ENCODE measurements at places on chromosomes 2 and 18. TPM values are rescaled to one million over a fixed set of nuclear protein-coding genes. Genes with fewer than 3 reads are reported as not detected.

GRCh38 chr2:3637311-3637675 is 20.7 kb upstream of the ALLC start:
- DNase-seq: no peak
- H3K36me3 ChIP-seq: no peaks in the 10 kb centered on the region
- no peaks in the 10 kb centered on the region for H3K4me1 ChIP-seq
- no peak overlapping the region for H3K27ac ChIP-seq
- no peak overlapping the region for H3K4me3 ChIP-seq
- H3K27me3 ChIP-seq: no peaks in the 10 kb centered on the region

DNA sequence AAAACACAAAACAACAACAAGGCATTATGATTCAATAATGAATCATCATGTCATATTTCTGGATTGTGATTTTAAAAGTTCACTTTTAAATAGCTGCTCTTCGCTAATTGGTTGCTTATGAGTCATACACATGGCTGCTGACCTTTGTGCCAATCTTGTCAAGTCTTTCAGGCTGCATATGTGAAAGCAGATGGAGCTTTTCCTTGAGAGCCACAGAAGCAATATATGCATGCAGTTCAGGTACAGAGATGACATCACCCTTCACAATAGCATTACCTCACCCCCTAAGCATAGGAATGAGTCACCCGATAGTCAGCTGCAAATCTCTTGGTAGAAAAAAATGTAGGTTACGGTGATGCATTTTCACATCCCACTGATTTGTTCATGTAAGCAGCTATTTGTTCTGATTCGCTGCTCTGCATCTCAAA is 27.2 kb downstream of the EIF2AK3 start:
- H3K36me3 ChIP-seq: peaks cover 3% of the 10 kb centered on the region
- H3K4me1 ChIP-seq: peaks cover 27% of the 10 kb centered on the region
- DNase-seq: peak; percentile 35
- no peaks in the 10 kb centered on the region for H3K27me3 ChIP-seq

- peak overlapping the region; percentile 72 for H3K4me3 ChIP-seq
- H3K27me3 ChIP-seq: no peaks in the 10 kb centered on the region
- peak; percentile 1 for DNase-seq
- H3K27ac ChIP-seq: peak overlapping the region; percentile 77
These were observed 632.4 kb downstream of the NYAP2 start for GRCh38 chr2:226031647-226032501.

GRCh38 chr18:73099759-73100158 is 232.0 kb upstream of the NETO1 start:
- no peak overlapping the region for H3K27ac ChIP-seq
- no peak overlapping the region for H3K4me3 ChIP-seq
- no peaks in the 10 kb centered on the region for H3K27me3 ChIP-seq
- no peaks in the 10 kb centered on the region for H3K36me3 ChIP-seq

DNA sequence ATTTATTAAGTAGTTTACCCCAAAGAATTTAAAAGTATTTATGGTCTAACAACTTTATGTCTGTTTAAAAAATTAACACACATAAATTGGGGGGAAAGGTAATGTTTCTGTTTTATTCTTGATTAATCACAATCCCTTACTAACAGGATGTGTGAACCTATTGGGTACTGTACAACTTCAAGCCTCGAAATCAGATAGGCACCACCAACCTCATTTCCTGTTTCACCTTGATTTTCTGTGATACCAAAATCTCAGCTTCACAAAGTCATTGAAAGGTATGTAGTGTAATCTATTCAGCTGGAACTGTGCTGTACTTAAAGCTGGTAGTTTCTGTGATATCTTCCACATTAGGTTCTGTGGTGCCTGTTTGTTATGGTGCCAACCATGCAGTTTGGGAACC is 4.0 kb downstream of the RNMT start:
- H3K4me1 ChIP-seq: no peaks in the 10 kb centered on the region
- no peaks in the 10 kb centered on the region for H3K27me3 ChIP-seq
- DNase-seq: no peak
- peaks cover 36% of the 10 kb centered on the region for H3K36me3 ChIP-seq

GRCh38 chr2:160417745-160418397 is 75.7 kb downstream of the RBMS1 start:
- peak overlapping the region; percentile 61 for H3K27ac ChIP-seq
- peaks cover 12% of the 10 kb centered on the region for H3K36me3 ChIP-seq
- no peak overlapping the region for H3K4me3 ChIP-seq
- no peaks in the 10 kb centered on the region for H3K27me3 ChIP-seq

DNA sequence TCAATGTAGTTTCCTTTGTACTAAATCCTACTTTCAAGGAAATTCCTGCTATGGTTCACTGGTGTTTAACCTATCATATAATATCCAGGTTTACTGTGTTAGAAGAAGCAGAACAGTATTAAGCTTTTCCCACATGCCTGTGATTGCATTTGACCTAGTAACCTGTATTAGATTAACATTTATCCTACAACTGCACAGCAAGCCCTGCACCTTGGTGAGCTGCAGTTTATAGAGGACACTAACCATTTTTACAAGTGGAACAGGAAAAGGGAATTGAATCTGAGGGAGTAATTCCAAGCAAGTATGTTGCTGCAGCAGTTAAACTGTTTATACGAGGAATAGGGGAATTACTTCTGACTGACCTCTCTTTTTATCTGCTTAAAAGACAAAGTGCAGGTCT is 328.6 kb downstream of the ETAA1 start:
- no peak overlapping the region for H3K27ac ChIP-seq
- H3K36me3 ChIP-seq: no peaks in the 10 kb centered on the region
- DNase-seq: no peak
- H3K4me3 ChIP-seq: no peak overlapping the region
- H3K4me1 ChIP-seq: no peaks in the 10 kb centered on the region
- no peaks in the 10 kb centered on the region for H3K27me3 ChIP-seq

DNA sequence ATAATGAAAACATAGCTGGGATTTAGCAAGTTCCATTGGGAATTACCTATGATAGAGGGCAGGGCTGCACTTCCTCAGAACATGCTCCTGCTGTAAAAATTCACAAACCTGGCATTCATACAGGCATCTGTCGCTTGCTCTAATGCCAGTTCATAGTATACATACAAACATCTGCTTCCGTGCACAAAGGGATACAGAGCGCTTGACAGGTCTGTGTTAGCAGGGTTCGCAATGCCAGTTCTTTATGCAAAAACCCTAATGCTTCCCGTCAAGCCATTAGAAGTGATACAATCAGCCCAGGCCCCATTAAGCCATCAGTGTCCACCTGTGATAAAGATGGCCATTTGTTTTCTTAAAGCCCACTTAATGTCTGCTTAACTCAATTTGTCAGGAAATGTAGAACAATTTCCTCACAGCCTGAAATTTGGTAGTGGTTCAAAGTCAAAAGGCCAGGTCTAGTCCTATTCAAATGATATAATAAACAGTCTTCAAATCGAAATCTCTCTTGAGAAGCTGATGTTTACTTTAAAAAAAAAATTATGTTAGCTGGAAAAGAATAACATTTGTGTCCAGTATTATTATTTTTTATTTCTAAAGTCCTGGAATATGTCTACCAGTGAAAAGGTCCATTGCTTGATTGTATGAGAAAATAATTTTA is 556.3 kb downstream of the ARHGAP15 start:
- H3K27ac ChIP-seq: no peak overlapping the region
- DNase-seq: peak; percentile 62
- H3K27me3 ChIP-seq: no peaks in the 10 kb centered on the region
- peaks cover 22% of the 10 kb centered on the region for H3K4me1 ChIP-seq
- H3K4me3 ChIP-seq: no peak overlapping the region
- no peaks in the 10 kb centered on the region for H3K36me3 ChIP-seq

GRCh38 chr2:183214680-183215079 is 90.4 kb downstream of the NUP35 start:
- no peak for DNase-seq
- no peaks in the 10 kb centered on the region for H3K27me3 ChIP-seq
- H3K27ac ChIP-seq: no peak overlapping the region
- H3K36me3 ChIP-seq: peaks cover 4% of the 10 kb centered on the region

DNA sequence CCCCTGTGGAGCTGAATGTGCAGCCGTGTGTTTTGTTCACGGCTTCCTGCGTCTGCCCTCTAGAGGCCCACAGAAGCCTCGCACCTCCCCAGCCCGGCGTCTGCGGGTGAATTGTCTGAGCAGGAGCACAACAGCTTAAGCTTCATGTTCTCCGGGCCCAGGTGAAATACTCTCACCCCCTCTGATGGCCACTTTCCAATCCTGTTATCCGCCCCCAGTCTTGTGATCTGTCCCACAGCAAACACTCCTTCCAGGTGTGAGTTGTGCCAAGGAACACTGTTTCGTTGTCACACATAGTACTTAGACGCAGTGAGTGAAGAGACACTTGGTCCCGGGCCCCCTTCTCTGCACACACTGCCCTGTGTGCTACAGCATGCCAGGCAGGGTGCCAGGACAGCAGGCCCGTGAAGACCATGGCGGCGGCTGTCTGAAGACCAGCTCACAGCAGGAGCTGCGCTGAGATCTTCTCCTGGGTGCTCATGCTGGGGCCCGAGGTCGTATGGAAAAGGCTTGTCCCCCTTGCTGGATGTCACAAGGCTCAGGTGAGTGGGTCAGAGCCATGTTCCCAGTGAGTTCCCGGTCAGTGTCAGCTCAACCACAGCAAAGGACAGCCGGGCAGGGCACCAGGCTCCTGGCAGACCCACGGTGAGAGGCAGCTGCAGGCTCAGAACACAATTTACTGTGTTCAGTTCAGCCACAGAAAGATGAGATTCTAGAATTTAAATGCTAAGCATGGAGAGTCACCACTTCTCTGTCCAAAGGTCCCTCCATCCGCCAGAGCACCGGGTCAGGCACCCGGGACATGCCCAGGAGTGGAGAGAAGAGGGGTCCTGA is 6.8 kb upstream of the PXDN start:
- no peaks in the 10 kb centered on the region for H3K27me3 ChIP-seq
- H3K36me3 ChIP-seq: no peaks in the 10 kb centered on the region
- peak; percentile 91 for DNase-seq
- peaks cover 13% of the 10 kb centered on the region for H3K4me1 ChIP-seq
- H3K4me3 ChIP-seq: no peak overlapping the region

- no peak for DNase-seq
- no peaks in the 10 kb centered on the region for H3K27me3 ChIP-seq
- no peak overlapping the region for H3K4me3 ChIP-seq
- H3K36me3 ChIP-seq: no peaks in the 10 kb centered on the region
These were observed 154.9 kb upstream of the NDUFV2 start for GRCh38 chr18:8947566-8947965.

- H3K4me1 ChIP-seq: no peaks in the 10 kb centered on the region
- H3K27me3 ChIP-seq: no peaks in the 10 kb centered on the region
These were observed 7.6 kb upstream of the KCTD1 start for GRCh38 chr18:26555804-26556553.

DNA sequence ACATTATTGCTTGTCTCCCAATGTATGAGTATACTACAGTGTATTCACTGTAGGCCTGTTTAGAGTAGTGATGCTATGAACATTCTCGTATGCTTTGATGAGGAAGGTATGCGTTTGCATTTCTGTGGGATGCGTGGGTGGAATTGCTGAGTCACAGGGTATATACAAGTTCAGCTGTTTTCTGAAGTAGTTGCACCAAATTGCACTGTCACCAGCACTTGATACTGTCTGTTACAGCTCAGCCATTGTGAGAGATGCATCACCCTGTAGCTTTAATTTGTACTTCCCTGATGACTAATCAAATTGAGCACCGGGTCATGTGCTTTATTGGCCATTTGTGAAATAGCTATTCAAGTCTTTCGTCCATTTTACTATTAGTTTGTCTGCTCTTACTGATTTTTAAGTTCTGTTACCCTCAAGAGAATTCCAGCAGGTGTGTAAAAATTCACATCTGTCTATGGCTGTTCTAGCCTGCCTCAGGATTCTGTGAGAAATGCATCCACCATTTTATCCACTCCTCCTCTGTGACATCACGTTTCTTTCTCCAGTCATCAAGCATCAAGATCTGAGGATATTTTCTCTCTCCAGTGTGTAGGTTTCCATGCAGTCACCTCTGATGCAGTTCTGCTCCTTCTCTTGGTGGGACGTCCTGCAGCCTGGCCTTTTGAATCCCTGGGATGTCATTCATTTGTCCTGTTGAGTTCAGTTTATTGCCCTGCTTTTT is 72.5 kb downstream of the DGKD start:
- no peak overlapping the region for H3K4me3 ChIP-seq
- DNase-seq: no peak
- H3K4me1 ChIP-seq: no peaks in the 10 kb centered on the region
- H3K27ac ChIP-seq: no peak overlapping the region
- H3K27me3 ChIP-seq: no peaks in the 10 kb centered on the region

GRCh38 chr2:112273349-112273748 is 2.0 kb upstream of the ZC3H6 start:
- no peaks in the 10 kb centered on the region for H3K27me3 ChIP-seq
- no peak overlapping the region for H3K27ac ChIP-seq
- H3K36me3 ChIP-seq: peaks cover 8% of the 10 kb centered on the region
- DNase-seq: no peak
- H3K4me3 ChIP-seq: no peak overlapping the region

- no peaks in the 10 kb centered on the region for H3K27me3 ChIP-seq
- no peaks in the 10 kb centered on the region for H3K36me3 ChIP-seq
- no peak overlapping the region for H3K27ac ChIP-seq
- no peak overlapping the region for H3K4me3 ChIP-seq
- no peaks in the 10 kb centered on the region for H3K4me1 ChIP-seq
- no peak for DNase-seq
These were observed 155.8 kb downstream of the ZNF516 start for GRCh38 chr18:76339246-76339620.

- DNase-seq: no peak
- H3K27me3 ChIP-seq: no peaks in the 10 kb centered on the region
- no peak overlapping the region for H3K4me3 ChIP-seq
- no peak overlapping the region for H3K27ac ChIP-seq
These were observed 56.4 kb upstream of the MGAT5 start for GRCh38 chr2:134197445-134197844.

DNA sequence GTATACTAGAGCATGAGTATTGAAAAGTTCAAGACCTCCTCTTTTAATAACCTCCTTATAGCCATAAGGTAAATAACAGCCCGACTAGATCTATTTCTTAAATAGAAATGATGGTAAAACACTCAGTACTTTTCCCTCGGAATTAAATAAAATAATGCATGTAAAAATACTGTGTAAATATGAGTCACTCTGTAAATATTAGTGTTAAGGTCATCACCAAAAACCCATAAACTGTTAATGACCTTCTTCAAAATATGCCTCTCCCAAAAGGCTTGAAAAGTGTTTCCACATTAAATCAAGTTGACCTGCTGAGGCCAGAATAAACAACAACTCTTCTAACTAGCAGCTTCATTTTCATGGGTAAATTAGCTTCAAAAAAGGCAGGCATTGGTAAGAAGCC is 25.3 kb upstream of the BZW1 start:
- no peaks in the 10 kb centered on the region for H3K36me3 ChIP-seq
- peaks cover 14% of the 10 kb centered on the region for H3K4me1 ChIP-seq
- no peaks in the 10 kb centered on the region for H3K27me3 ChIP-seq
- H3K4me3 ChIP-seq: 0 out of 2 replicates have a peak overlapping the region, but pooled peaks have one; percentile 37
- H3K27ac ChIP-seq: peak overlapping the region; percentile 99
- DNase-seq: no peak

The HDAC4 gene
- polyA plus RNA-seq: 3.9 TPM

The IGFBP5 gene
- 156 TPM for polyA plus RNA-seq

The GAL3ST2 gene
- 0.15 TPM for polyA plus RNA-seq

The KCNJ3 gene
- not detected for polyA plus RNA-seq

The DNMT3A gene
- 5.5 TPM for polyA plus RNA-seq

The PMS1 gene
- 9.6 TPM for polyA plus RNA-seq

All from SK-N-SH (cell line).